Liver (tissue), 10 donors: ENCODE measurements at places on chromosomes 5 and 9. TPM values are rescaled to one million over a fixed set of nuclear protein-coding genes. Genes with fewer than 3 reads are reported as not detected.
A peak's percentile ranks its signal among the peaks of the same experiment; 100 is the strongest.

DNA sequence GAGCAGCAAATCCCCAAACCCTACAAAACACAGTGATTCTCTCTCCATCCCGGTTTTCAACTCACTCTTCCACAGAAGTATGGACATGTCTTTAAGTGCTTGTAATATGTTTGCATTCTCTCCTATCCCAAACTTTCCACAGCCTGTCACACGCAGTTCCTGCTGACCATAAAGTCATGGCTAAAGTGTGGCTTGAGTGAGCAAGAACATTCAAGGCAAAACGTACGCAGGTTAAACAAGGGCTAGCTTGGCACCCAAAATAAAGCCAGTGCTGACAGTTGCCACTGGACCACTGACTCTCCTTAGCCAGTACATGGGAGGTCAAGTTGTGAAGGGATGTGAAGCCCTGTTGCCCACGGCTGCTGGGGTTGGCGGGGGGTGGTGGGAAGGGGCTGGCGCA is 211.1 kb upstream of the IRX1 start:
- no peak for DNase-seq

GRCh38 chr5:98121036-98121936 is 652.2 kb upstream of the RGMB start:
- no peak for DNase-seq

GRCh38 chr5:124935065-124935464 is 188.6 kb upstream of the ZNF608 start:
- DNase-seq: no peak

GRCh38 chr9:134291961-134292871 is 34.0 kb upstream of the RXRA start:
- no peak for DNase-seq

DNA sequence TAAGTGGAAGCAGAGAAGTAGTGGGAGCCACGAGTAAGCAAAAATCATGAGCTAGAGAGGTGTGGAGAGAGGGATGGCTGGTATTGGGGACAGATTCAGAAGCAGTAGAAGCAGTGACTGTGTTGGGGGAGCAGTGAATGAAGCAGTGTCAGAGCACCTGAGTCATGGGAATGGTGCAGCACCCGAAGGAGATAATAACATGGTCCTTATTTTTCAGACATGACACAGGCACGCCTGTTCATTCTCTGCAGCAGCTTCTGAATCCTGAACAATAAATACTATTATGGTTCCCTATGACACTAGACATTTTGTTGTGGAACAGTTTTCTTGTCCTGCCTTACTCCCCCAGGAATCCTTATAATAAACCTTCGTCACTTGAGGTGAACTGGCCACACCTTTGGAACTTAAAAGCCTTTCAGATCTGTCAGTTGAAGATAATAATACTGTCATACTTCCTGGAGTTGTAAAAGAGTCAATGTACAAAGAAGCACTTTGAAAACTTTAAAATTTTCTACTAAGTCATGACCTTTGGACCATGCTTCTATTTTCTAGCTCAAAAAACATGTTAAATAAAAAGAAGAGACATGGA is 7.0 kb upstream of the RASA1 start:
- DNase-seq: no peak

GRCh38 chr9:112939418-112939817 is 48.7 kb upstream of the SLC46A2 start:
- DNase-seq: no peak

DNA sequence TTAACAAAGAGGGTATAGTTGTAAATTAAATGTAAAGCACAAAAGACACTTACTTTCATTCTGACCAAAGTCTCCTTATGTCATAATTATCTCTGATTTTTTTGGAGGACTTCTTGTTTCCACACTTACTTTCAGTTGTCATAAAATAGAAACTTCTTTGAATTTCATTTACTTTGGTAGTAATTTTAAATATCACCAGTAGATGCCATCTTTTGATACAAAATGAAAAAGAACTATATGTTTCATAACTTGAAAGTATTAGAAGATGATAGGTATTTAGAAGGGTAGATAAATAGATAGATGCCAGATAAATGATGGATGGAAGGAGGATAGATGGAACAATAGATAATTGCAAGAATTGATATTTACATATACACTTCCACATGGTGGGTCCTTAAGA is 1865.3 kb upstream of the CDH9 start:
- DNase-seq: no peak

GRCh38 chr5:133406208-133406976 is 205.9 kb downstream of the FSTL4 start:
- DNase-seq: peak; percentile 24

ALDOB gene
- 2,132 TPM for polyA plus RNA-seq

DNA sequence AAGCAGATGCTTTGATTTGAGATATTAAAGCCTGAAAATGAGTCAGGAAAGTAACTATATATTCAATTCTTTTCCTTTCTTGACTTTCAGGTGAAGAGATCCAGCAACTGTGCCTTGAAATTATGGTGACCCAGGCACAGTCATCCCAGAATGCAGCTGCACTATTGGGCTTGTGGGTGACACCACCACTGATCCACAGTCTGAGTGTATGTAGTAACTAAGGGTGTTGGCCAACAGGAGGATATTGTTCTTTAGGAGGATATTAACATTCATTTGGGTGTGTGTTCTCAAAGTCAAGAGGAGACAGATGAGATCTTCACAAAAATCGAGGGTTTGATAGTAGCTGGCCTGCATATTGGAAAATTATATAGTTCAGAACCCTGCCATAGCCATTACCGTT is 53.2 kb downstream of the HACD4 start:
- no peak for DNase-seq

KIAA1191 gene
- 25.7 TPM for polyA plus RNA-seq

DNA sequence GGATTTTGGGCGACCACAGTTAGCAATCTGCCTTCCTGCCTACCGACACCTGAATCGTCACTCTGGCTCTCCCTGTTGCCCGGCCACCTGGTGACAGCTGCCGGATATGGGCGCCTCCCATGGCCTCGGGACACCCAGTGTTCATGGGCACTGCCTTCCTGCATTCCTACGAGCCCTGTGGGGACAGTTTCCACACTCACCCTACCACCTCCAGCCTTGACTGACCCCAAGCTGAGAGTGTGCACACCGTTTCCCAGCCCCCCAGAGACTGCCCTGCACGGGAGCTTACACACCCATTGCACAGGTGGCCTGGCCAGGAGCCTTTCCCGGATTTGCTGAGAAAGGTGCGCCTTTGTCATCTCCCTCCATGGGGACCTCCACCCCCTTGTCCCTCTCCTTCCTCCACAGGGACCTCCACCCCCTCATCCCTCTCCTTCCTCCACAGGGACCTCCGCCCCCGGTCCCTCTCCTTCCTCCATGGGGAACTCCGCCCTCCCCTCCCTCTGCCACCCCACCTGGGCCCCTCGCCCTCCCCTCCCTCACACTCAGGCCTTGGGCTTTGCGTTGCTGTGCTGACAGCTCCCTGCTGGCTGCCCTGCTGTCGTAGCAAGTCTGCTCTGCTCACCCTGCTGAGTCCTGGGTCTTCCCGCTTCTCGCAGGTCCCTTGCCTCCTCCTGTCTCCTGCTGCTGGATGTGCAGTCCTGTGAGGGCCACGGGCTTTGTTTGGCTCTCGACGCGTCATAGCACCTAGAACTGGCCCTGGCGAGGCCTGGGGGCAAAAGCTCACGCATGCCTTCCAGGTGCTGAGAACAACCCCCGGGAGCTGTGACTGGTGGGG is 48.4 kb downstream of the MRPL36 start:
- DNase-seq: no peak

DNA sequence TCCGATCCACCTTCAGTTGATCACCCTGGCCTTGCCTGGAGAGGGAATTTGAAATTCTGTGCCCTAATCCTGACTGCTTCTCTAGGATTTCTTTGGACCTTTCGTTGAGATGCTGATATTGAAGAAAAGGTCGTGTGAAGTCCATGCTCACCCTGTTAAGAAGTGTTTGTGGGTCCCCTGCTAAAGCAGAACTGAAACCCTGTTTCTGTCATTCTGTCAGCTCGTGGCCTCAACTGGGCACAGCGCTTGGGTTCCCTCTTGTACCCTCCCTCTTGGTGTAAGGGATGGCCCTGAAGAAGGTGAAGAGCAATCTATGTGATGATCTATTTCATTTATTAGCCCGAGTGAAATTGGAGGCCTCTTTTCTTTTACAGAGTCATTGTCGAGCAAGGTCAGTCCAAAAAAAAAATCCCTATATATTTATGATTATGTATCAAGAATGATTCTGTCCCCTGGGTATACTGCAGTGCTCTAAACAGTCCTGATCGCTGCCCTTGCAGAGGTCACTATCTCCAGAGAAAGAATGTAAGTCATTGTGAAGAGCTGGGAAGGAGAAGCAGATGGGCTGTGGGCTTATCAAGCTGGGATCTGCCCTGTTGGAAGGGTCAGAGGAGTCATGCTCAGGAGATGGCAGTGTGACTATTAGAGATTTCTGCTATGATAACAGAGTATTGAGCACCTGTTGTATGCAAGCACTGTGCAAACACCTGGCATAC is 56.1 kb downstream of the WWC1 start:
- no peak for DNase-seq

GRCh38 chr5:73135021-73135420 is 14.6 kb downstream of the TMEM171 start:
- no peak for DNase-seq

- DNase-seq: no peak
These were observed 172.5 kb downstream of the FSTL4 start for GRCh38 chr5:133439859-133440258.

DNA sequence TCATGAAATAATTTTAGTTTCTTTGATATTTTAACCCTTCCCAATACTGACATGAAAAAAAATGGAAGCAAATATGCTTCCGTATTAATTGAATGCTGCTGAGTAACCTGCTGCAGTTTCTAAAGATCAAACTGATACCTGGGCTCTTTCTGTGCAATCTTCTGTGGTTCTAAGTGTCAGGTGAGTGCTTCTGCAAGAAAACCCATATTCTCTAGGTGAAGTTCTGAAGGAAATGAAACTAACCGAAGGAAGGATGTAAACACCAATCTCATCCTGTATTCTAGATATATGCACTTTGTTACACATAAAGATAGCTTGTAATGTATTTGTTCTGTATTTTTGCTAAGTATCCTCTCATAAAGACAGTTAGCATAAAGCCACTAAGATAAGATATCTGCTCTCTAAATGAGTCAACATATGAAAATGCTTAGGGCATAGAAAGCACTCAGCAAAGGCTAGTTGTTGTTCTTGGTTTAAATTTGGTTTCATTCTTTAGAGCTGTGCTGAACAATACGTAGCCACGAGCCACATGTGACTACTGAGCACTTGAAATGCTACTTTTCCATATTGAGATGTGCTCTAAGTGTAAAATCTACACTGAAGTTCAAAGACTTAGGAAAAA is 52.0 kb downstream of the ITGA2 start:
- DNase-seq: no peak
